ENCODE measurements at places on chromosomes 13 and 19.

GRCh38 chr19:5081443-5082161, 112.7 kb downstream of the KDM4B start:
- no peak for DNase-seq

GRCh38 chr13:75347925-75348324, 134.0 kb downstream of the TBC1D4 start:
- DNase-seq: no peak

GRCh38 chr19:50844296-50844935, 10.3 kb upstream of the KLK3 start:
- DNase-seq: no peak

GRCh38 chr13:52118595-52118994, 10.3 kb downstream of the NEK5 start:
- DNase-seq: no peak

DNA sequence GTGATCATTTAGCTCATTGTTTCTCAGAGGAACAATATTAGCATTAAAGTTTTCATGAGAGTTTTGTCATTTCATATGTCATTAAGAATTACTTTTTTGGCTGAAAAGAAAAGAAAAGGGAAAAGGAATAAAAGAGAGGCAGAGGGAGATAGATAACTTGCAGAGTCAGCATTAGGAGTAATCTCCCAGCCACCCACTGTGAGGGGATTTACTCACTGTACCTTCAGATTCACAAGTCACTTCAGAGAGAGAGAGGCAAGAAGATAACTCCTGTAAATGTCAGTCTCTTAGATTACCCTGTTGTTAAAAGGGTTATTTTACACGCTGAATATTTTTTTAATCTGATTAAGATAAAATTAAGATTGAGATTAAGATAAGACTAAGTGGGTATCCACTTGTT, 125.2 kb downstream of the POU4F1 start:
- no peak for DNase-seq

GRCh38 chr19:2056837-2057192, 5.8 kb upstream of the MKNK2 start:
- DNase-seq: no peak

DNA sequence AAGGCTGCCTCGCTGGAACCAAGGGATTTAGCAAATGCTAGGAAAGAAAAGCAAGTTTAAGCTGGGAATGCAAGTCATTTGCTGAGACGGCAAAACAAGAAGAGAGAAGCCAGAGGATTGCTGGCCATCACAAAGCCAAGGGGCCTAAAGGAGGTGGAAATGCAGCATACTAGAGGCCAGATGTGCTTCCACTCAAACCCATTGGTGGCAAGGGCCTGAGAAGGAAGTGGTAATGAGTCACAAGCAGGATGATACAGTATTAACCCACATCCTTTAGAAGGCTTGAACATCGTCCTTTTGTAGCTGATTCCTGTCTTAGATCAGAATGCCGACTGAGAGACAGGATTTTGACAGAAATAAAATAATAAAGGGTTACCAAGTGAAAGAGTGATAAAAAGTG, 68.2 kb downstream of the ITGBL1 start:
- no peak for DNase-seq

GRCh38 chr13:48402325-48402932, 10.5 kb downstream of the LPAR6 start:
- DNase-seq: no peak

- DNase-seq: no peak
These were observed 2.3 kb downstream of the TRAPPC6A start for GRCh38 chr19:45175515-45176345.

- no peak for DNase-seq
These were observed 18.6 kb downstream of the TMEM255B start for GRCh38 chr13:113777311-113778260.

DNA sequence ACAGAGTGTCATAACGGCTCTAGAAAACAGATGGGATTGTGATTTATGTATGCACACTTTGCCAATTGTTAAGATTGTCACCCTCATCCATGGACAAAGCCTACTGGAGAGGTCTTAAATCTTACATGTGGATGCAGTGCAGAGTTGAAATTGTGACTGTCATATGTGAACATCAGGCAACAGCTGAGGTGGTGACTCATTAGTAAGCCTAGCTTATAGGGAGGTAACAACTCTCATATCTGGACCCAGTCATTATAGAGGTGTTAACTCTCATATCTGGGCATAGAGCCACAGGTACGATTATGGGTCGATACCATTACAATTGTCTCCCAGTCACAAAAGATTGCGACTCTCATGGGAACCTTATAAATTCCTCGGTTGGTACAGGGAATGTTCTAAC, 29.8 kb upstream of the ZNF254 start:
- DNase-seq: no peak

DNA sequence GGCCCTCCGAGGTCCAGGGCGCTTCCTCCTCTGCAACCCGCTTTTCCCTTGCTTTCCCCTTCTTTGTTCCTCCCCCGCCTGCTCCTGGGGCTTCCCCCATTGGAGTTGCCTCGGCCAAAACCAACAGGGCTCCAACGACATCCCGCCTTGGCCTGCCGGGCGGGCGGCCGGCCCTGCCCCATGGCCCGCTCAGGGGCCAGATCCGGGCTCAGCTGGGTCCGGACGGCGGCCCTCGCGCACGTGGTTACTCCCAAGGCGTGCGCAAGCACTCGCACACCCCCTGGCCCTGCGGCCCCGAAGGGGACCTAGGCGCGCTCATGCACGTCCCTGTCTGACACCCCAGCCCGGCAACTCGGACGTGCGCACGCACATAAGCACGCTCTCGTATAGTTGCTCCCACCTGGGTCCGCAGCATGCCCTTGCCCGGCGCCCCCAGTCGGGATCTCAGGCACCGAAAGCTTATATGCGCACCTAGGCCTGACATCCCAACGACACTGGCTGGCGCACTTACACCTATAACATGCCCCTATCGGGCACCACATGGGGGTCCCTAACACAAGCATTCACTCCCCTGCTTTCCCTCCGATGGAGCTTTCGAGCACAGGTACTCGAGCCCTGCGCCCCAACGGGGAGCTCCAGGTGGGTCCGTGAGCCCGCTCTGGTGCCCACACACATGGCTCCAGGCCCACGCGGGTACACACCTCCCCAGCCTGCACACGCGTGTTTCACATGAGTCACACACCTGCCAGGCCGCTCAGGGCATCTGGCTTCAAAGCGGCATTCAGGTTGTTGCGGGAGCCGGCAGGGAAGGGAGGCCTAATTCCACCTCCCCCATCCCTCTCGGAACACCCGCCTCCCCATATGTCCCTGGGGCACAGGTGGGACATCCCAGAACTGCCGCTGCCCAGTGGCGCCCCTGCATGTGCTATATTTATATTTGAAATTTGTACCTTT, 15.0 kb downstream of the NFIX start:
- no peak for DNase-seq

- DNase-seq: no peak
These were observed 304.5 kb downstream of the KCNRG start for GRCh38 chr13:50319635-50320255.

GRCh38 chr13:100130092-100130491, 41.2 kb downstream of the PCCA start:
- DNase-seq: no peak

DNA sequence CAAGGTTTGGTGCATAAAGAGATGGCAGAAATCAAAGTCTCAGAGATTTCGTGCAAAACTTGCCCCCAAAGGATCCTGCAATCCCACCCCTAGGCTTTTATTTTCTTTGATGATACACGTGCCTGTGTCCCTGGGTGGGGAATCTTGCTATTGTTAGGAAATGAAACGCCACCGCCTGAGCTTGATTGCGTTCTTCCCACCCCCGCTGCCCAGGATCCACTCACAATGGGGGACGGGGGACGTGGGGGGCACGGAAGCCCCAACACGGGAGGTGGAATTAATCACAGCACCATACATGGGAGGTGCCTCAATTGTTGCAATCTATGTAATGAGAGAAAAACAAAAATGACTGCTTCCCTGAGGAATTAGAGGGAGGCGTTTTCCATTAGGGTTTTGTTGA, 39.6 kb downstream of the ZNRF4 start:
- DNase-seq: no peak

DNA sequence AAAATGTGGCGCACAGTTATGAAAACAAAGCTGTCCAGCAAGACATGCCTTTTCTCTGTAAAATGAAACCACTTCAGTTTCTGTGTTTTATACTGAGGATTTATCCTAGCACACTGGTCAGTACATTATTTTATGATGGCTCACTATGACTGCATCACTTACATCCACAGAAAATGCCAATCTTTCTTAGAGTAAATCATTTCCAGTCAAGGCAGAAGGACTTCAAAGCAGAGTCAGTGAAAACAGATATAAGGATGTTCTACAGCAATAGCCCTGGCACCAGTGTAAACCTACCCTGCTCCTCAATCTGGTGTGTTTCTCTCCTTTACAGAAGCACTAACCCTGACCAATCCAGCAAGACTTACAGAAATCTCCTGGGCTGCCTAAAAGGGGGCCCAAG, 473.5 kb downstream of the GPC6 start:
- no peak for DNase-seq

DNA sequence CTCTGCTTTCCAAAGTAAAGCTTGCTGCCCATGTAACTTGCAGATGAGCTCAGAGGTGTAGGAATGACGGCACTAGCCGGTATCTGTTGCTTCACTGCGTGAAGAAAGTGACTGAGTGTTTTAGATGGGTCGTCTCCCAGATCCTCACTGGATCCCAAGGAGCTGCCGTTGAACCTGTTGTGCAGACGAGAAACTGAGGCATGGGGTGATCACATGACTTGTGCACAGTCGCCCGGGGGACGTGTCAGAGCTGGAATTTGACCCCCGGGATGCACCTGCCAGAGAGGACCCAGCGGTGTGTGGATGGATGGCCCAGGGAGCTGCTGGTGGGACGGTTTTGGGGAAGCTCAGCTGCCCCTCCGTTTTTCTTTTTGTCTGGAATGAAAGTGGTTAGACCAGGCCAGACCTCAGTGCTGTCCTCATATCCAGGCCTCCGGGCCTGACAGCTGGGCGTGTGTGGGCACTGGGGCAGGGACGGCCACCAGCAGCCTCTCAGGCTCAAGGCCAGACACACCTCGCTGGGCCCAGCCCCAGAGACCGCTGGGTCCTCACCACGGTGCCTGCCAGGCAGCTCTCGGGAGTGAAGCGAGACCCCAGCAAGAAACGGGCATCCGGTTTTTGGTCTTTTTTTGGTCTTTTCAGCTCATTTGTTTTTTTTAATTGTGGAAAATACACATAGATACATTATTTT, 12.5 kb downstream of the ARID3A start:
- DNase-seq: no peak

- no peak for DNase-seq
These were observed at the start of gene MAP4K1 for GRCh38 chr19:38617764-38618589. MAP4K1 (minus strand) TSS chr19:38617953; CDS start chr19:38617895, 58 bp downstream.

GRCh38 chr13:52896827-52897659, 48.6 kb upstream of the PCDH8 start:
- no peak for DNase-seq

- DNase-seq: no peak
These were observed 4.1 kb downstream of the PCDH17 start for GRCh38 chr13:57635541-57636085.

DNA sequence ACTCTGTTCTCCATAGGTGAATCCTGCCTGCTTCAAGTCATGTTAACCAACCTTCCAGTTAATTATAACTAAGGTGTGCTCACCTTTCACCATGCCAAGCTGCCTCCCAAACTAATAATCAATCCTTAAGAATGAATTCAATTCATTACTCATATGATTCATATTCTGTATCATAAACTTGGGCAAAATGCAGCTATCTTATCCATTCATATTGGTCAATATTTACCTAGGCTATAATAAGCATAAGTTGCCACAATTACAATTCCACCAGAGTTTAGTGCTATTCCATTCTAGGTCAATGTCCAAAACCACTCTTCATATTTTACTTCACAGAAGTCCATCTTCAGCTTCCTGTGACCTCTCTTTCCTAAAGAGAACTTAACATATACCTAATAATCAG, 13.4 kb downstream of the ELF1 start:
- DNase-seq: no peak

GRCh38 chr13:30868799-30869470, 37.1 kb upstream of the MEDAG start:
- DNase-seq: no peak

DNA sequence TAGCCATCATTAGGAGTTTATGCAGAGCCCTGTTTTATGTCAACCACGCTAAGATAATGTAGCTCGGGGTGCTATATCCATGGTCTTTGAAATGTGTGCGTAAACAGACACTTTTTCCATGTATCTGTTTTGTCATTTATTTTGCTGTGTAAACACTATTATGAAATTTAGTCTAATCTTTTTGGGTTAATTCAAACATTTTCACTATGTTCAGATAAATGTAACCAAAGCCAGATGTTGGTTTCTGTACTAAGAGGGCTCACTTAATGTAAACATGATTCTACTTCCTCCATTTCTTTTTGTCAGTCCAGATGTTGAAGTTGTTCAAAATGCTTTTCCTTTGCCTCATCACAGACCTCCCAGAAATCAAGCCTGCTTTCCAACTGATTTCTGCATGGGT, 499.5 kb upstream of the GPC6 start:
- DNase-seq: no peak

DNA sequence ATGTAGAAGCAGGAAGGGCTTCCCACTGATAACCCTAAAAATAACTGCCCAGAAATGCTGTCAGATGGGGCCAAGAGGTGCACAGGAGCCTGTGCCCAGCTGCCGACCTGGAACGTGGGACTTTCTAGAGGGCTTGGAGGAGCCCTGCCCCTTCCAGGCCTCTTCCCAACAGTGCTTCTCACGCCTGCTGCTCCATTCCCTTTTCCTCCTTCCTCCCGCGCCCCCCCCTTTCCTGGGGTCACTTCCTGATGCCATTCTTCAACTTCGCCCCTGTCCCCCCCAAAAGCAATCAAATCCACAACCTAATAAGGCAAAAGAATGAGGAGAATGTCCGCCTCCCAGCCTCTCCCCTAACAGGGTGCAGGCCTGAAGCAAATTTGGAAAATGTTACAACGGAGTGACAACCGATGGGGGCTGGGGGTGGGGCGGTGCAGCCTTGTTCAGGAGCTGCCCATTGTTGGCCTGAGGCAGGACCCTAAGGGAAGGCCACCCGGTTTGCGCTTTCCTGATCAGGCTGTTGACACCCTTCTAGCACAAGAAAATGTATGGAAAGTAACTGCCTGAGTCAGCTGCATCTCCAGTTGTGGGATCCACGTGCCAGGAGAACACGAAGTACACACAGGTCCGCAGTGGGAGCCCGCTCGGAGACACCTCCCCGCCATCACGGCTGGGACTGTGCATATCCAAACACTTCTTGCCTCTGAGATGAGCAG, 18.7 kb downstream of the ACTN4 start:
- no peak for DNase-seq

- DNase-seq: peak; percentile 96
These were observed 1.5 kb downstream of the CERS1 start for GRCh38 chr19:18894254-18895037.

GRCh38 chr19:58024661-58025060, 9.2 kb upstream of the ZSCAN1 start:
- DNase-seq: no peak

DNA sequence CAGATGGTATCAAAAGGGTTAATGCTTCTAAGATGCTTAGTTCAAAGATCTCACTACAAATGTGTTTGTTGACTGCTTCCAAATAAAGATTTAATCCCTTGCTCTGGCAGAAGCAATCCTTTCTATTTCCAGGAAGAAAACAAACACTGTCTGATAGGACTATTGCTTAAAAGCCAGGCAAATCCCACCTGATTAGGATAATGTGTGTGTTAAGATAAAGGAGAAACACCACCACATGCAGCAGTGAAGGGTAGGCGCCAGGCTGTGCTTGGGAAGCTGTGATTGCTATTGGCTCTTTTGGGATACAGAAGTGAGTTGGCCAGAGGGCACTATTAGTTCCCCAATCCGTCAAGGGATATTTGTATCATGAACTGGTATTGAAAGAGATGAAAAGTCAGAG, 62.8 kb upstream of the LRCH1 start:
- DNase-seq: no peak

GRCh38 chr13:23716401-23716800, 146.2 kb downstream of the TNFRSF19 start:
- DNase-seq: no peak
